Type B pancreatic cell (in vitro differentiated cells): ENCODE measurements at places on chromosomes 3 and 15.

DNA sequence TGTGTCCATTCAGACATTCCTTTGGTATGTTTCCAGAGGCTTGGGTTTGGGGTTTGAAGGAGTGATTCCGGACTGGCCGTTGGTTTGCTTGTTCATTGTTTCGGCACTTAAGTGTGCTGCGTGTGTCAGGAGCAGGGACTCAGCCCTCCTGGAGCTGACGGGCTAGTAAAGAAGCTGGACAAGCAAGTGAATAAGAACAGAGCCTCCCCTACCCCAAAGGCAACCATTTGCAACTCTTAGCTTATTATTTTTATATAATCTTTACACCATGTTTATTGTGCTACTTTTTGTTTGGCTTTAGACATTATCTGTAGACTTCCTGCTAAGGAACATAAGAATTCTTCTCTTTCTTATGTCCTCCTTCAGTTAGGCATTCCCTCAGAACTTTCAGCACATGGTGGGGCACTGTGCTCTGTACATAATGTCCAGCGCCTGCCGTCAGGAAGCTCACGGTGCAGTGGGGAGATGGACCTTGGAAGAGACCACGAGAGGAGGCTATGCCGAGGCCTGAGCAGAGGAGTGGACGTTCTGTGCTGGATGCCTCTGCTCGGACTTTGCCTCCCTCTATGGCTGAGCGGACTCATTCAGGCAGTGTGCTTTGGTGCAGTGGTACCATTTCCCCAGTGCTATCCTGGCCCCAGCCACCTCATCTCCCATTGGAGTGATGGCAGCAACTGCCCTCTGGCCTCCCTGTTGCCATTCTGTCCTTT lies 65.4 kb downstream of the EEFSEC start:
- DNase-seq: no peak

DNA sequence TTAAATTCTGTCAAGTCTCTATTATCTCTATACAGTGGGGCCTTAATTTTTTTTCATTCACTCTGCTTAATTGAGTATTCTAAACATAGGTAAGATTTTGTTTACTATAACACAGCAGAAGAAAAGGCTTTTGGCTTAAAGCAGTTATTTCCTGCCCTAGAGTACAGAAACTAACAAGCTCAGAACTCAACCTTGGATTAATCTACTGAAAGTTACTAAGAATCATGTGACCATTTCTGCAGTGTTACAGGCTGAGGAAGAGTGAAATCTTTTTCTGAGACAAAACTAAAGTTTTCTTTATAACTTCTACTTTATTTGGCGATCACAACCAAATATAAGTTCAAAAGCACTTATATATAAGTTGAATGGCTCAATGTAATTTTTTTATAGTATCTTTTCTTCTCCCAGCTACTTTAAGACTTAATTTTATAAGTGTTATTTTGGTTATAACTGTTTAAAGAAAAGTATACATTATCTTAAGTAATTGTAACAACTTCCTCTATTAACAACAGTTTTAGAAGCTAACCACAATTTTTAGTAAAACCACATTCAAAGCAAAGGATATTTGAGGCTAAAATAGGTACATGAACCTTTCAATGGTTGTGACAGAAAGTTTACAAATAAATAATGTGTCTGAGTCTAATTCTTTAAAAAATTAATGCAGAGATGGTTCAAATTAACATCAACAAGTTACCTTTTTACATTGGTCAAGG lies 240.6 kb upstream of the NAALADL2 start:
- DNase-seq: no peak

- no peak for DNase-seq
Measured at GRCh38 chr3:156106721-156107373, 13.5 kb upstream of the KCNAB1 start.

DNA sequence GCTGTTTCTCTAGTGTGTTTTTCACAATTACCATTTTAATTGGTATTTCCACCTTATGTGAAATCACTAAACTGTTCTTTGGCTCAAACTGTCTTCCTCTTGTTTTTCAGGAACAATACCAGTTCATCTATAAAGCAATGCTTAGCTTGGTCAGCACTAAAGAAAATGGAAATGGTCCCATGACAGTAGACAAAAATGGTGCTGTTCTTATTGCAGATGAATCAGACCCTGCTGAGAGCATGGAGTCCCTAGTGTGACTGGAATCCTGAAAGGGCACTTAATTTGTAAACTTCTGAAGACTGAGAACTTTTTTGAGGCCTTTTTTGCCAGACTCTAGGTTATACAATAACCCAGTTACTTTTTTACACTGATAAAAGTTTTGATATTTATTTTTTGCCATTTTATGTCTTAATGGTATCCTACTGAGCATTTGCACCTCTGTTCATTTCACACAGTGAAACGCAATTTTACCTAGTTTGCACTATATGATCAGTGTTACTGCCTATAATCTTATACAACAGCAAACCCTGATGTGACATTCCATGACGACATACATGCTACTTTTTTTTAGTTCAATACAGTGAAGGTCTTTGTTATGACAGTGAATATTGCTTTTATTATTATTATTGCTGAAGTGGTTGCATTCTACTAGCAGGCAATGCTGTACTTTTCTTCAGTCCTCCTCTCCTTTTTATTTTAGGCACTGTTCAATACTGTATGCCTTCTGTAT lies 80.1 kb downstream of the FEZF2 start:
- DNase-seq: no peak

- no peak for DNase-seq
Measured at GRCh38 chr15:35665896-35666536, 120.1 kb upstream of the DPH6 start.

- DNase-seq: no peak
Measured at GRCh38 chr3:149377408-149378364, at the start of gene TM4SF1. TSS of gene TM4SF1 (minus strand) at chr3:149377649. CDS start at chr3:149377547, 102 bp downstream.

DNA sequence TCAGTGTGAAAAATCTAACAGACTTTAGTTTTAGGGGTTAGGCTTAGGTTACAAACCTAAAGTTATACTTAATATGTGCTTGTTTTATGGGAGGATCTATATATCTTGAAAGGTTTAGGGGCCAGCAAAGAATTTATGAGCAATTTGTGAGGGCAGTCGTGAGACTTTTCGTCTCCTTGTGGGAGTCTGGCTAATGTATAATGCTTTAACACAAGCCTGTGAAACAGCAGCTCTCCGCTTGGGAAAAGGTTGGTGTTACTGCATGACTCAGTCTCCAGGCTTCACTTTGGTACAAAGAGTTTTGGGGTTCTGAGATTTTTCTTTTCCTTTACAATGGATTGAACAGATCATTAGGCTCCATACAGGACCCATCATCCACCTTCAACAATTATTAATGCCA lies 79.0 kb upstream of the MFGE8 start:
- no peak for DNase-seq

DNA sequence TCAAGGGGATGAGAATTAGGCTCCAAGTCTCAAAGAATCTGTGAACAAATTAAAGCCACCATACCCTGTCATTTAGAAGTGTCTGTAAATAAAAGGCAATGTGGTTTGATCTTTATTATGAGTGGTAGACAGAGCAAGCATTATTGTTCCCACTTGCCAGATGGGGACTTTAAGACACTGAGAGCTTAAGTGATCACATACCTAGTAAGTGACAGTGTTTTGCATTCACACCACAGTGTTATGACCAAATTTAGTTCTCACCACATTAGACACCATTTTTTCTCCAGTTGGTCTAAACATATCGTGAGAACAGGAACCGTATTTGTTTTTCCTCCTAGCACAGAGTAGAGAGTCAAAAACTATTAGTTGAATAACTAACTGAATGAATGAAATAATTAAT lies 13.2 kb upstream of the ZBED2 start:
- DNase-seq: no peak

DNA sequence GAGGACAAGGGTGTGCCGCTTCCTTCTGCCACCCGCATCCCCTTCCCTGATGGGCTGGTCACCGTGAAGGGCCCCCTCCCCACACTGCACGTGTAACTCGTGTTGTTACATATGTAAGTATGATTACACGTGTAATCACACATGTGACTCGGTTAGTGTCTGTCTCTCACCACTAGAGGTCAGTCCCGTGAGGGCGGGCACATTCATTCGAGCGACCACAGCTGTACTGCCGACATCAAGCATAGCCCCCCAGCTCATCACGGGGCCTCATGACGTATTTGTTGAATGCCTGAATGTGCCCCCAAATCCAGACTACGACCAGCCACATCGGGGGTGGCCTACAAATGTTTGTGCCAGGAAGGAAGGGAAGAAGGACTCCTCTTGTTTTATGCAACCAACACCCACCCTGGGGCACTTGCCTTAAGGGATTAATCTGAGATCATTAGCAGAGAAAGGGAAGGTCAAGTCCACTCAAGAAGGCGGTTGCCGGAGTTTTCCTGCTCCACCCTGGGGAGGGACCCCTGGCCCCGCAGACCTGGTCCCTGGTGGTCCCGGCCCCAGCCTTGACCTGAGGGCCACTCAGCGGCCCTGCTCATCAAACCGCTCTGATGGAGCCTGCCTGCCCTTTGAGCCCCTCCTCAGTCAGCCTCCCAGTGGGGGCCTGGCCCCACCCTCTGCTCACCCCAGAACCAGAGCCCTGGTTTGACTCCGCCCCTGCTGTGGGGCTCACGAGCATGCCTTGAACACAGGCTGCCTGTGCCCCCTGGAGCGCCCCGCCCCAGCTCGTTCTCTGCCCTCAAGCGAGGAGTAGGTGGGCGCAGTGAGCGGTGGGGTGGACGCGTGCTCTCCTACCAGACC lies 52.8 kb downstream of the RGMA start:
- no peak for DNase-seq

- DNase-seq: no peak
Measured at GRCh38 chr15:56919609-56920366, 1.3 kb downstream of the TCF12 start.

- no peak for DNase-seq
Measured at GRCh38 chr3:21694506-21694905, 56.5 kb downstream of the ZNF385D start.

DNA sequence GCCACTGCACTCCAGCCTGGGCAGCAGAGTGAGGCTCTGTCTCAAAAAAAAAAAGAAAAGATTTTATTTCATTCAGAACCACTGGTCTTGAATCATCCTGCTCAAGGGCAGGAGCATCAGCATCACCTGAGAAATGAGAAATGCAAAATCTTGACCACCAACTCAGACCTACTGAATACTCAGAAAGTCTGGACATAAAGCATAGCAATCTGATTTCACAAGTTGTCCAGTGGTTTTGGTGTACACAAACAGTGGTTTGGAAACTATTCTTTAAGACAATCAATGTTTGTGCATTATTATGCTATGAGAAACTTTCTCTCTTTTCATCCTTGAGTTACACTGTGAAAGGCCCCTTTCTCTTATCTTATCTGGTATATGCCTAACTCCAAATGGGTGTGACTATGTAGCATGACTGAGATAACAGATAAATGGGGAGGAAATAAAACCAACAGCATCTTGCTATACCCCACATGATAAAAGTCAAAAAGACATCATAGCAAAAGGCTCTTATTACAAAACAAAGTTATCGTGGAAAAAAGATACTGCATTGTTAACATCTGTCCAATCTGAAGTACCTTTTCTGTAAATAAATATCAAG lies 174.2 kb upstream of the STT3B start:
- DNase-seq: no peak

DNA sequence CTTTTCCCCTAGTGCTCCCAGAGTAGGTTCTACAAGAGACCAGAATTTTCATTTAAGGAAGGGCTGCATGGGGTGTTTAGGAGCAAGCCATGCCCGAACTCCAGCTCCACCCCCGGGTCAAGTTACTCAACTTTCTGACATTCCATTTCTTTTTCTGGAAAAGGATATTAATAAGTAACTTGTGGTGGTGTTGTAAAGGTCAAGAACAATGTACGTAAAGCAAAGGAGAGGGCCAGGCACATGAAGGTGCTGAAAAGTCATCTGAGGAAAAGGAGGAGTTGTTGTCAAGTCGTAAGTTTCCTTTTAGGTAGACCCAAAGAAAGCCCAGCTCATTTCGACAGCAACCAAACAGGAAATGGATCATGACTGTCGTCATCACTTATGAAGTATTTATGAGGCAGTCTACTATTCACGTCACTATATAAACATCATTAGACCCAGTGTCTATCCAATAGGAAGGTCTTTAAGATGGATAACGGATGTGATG lies 319.6 kb upstream of the IL12A start:
- DNase-seq: no peak
